SIG-M5 (cell line): ENCODE measurements at places on chromosomes 5 and 9.

- DNase-seq, result no peak
Measured at GRCh38 chr5:174315471-174315870, 270.0 kb downstream of the NSG2 start.

DNA sequence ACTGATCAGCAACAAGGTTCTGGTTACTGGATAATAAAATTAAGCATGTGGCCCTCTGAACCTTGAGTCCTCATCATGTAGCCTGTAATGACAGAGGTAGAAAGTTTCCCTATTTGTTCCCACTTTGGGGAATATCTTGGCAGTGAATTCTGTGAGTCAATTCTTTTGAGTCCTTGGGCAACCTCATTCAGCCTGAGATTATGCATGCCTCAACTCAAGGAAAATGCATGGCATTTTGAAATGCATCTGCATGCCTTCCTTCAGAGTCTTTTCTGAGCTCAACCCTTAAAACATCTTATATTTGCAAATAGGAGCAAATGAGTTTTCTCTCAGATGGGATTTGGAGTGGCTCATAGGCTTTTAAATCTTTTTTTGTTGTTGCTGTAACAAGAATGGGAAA, 218.1 kb upstream of the CD180 start:
- DNase-seq, result no peak

DNA sequence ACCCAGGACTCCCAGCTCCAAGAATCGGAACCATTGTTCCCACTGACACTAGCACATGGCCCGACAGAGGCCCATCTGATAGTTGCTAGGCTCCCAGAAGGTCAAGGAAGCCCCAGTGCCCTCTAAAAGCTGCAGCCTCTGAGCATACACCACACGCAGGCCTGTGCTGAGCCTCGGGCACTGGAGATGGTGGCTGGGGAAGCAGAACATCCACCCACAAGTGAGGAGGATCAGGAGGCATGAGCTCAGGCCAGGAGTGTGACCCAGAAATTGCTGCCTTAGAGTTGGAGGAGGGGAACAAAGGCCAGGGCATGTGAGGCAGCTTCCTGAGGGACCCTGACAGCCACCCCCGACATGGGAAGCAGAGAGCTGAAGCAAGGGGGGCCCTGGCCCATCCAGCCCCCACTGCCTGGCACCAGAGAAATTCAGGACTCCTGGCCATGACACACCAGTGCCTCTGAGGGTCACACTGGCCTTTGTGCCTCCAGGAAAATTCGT, 21.4 kb downstream of the IPPK start:
- DNase-seq, result no peak

DNA sequence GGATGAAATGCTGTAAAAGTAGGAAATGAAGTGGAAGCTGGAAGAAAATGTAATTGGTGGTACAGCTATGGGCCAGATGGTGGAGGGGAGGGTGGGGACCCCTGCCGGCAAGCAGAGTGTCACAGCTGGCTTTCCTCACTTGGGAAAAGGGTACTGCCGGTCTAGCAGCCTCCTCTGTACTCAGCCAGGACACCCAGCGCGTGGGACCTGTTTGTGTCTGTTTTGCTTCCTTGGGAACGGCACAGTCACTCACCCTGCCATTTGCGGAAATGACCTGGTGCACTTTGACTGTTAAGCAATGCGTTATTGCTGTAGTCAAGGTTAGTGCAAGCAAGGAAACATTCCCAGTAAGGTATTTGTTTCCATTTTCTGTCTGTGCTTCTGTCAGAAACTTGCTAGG, 10.1 kb downstream of the TMEM252 start:
- DNase-seq, result no peak

DNA sequence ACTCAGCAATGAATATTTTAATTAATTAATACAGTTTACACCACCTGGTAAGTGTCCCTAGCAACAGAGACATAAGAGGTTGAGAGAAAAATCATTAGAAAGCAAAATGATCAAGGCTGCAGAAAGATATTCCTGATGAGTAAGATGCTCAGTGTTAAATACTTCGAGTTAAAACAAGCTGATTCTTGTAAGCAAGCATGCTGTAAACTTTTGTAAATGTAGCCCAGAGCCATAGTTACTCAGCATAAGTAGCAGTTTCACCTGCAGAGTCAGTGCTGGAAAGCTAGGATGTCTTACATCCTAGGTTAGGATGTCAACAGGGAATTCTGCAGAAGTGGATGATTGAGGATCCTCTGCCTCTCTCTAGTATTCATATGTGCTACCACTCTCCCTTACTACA, 4.2 kb downstream of the PRKACG start:
- DNase-seq, result no peak

DNA sequence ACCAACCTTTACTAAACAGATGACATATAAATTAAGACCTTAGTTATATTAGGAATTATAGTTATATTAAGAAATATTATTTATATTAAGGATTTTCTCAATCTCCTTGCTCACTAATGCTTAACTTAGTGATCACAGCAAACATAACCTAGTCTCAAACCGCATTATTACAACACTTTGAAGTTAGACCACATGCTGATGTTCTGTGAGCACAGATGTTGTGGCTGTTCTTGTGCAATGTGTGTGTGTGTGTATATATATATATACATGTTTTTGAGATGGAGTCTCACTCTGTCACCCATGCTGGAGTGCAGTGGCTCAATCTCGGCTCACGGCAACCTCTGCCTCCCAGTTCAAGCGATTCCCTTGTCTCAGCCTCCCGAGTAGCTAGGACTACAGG, 20.5 kb downstream of the ELP1 start:
- DNase-seq, result peak; percentile 71

DNA sequence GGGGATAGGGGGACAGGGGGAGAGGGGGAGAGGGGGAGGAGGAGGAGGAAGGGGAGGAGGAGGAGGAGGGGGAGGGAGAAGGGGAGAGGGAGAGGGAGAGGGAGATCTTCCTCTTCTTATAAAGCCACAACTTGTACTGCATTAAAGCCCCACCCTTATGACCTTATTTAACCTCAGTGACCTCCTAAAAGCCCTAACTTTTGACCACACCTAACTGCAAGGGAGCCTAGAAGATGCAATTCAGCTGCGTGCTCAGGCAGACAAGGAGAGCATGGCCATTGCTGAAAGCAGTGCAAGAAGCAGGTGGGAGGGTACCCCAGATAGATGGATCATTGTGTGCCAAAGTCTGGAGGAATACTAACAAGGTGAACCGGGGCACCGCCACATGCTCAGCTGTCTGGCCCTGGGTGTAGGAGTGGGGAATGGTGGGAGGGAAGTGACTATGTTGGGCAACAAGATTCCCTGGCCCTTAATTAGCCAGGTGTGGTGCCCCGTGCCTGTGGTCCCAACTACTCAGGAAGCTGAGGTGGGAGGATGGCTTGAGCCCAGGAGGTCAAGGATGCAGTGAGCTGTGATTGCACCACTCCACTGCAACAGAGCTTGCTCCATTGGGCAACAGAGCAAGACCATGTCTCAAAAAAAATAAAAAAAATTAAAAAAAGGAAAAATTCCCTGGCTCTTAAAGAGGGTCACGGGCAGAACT, 125.4 kb upstream of the BOD1 start:
- DNase-seq, result no peak

DNA sequence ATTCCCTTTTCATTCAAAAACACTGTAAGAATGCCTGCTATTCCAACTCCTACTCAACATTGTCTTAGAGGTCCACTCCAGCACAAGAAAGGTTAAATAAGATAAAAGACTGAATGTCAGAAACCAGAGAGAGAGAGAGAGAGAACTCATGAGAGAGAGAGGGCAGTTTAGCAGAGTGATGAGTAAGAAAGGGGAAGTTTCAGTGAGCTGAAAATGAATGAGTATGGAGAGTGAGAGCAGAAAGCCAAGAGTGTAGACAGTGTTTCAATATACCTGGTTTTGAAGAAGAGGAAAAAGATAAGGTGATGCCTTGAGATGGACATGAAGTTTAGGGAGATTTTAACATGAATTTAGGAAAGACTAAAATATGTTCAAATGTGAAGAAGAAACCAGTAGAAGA, 528.0 kb upstream of the SEMA6A start:
- no peak for DNase-seq

GRCh38 chr9:114372921-114373448, 14.8 kb downstream of the AKNA start:
- peak; percentile 91 for DNase-seq
